ENCODE measurements at places on chromosomes 7 and 10. TPM values are rescaled to one million over a fixed set of nuclear protein-coding genes. Genes with fewer than 3 reads are reported as not detected.

DNA sequence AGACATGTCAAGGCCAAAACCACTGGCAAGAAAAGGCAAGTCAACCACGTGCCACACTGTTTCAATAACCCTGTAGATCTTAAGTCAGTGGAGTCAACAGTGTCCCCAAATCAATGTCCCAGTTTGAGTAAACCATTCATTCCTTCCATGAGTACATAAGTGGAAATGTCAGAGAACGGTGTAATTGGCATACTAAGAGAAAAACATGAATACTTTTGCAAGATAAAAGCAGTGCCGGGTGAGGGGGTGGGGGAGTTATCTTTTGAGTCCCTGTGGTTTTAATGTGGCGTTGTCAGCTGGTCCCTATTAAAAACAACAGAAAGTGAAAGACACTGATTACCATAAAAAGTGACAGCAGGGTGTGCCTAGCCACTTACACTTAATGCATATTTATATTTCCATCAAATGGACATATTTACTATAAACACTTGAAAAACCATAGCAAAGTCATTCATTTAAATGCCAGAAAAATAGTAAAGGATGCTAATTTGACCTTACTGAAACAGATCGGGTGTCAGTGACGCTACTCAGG is 37.8 kb downstream of the RSU1 start:
- no peak for DNase-seq

DNA sequence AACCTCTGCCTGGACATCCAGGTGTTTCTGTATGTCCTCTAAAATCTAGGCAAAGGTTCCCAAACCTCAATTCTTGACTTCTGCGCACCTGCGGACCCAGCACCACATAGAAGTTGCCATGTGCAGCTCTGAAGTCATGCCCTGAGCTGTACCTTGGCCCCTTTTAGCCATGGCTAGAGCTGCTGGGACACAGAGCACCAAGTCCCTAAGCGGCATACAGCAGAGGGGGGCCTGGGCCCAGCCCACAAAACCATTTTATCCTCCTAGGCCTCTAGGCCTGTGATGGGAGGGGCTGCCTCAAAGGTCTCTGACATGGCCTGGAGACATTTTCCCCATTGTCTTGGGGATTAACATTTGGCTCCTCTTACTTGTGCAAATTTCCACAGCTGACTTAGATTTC is 14.6 kb downstream of the TMEM243 start:
- no peak for DNase-seq

DNA sequence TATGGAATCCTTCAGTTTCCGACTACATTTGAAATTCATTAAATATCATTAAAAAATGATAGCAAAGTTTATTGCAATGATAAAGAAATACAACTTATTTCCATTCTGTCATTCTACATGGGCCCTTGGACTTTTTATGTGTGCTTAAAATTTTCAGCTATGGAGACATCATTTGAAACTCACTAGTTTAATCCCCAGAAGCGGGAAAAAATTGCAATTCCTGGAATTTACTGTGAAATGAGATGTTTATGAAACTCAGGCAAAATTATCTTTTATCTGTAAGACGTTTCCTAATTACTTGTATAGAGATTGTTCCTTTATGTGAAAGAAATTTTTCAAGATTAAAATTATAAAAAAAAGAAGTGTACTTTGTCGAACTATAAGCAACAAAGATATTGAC is 213.4 kb downstream of the PARD3 start:
- DNase-seq = no peak

DNA sequence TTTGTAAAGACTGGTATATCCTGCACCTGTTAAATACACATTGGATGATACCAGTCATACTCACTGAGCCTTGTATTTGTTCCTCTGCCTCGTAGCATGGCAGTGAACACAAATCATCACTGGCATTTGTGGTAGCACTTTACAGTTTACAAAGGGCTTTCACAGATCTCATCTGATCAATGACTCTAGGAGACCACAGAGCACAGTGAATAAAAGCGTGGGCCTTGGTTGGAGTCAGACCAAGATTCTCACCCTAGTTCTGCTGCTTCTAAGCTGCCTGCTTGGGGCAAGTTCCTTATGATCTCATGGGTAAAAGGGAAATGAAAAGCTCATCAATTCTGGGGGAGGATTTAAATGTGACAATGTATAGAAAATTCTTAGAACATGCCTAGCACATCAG is 129.9 kb upstream of the AGK start:
- DNase-seq = no peak

- DNase-seq = no peak
Measured at GRCh38 chr7:38580485-38580884, 50.7 kb downstream of the AMPH start.

DNA sequence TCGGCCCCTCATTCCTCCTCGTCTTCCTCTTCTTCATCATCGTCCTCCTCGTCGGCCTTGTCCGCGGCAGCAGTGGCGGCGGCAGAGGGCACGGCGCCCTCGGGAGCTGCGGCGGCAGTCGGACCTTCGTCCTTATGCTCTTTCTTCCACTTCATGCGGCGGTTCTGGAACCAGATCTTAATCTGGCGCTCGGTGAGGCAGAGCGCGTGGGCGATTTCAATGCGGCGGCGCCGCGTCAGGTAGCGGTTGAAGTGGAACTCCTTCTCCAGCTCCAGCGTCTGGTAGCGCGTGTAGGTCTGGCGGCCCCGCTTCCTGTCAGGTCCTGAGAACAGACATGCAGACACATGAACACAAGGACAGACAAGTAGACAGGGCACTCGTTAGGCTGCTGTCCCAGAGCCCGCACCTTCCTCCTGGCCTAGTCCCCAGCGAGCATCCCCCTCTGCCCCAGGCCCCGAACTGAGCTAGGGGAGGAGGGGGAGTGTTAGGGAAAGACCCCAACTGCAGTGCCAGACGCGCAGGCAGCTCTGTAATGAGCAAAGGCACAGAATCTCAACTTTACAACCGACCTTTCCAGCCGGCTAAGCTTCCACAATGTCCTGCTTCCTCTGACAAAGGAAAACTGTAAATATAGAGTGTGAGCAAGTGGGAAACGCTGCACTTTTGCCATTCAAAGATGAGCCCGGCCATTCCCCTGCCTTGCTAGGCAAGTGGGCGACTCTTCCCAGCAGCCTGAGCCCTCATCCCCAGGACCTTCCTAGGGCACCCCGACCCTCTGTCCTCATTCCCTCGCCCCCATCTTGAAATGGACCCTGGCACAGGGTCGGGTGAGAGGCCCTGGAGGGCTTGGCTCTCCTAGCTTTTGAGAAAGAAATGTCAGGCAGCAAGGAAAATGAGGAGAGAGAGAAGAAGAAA is 1.3 kb downstream of the HOXA7 start:
- DNase-seq = no peak

The CCDC146 gene
- total RNA-seq = 14.8 TPM

GRCh38 chr10:117541405-117541908 is 1.1 kb upstream of the EMX2 start:
- DNase-seq = no peak

DNA sequence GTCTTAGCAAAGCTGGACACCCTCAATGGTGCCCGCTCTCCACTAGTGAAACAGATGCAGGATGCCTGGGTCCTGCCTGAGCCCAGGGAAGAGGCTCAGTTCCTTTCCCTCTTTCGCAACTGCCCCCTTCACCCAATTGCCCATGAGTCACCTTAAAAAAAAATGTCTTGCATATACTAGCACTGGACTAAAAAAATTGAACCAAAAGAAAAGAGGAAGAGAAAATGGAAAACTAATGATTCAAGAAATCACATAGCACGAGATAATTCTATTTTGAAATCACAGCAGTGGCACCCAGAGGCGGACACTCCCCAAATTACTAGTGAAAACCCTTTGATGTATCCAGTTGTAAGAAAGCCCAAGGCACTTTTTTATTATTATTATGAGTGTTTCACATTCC is 972.5 kb downstream of the LRMDA start:
- no peak for DNase-seq

The SPDYE5 gene
- total RNA-seq = not detected

The SFXN3 gene
- 4.4 TPM for total RNA-seq

- peak; percentile 62 for DNase-seq
Measured at GRCh38 chr10:110872145-110872983, 636 bp downstream of the PDCD4 start.

The SPDYE1 gene
- not detected for total RNA-seq

GRCh38 chr7:131329176-131329570 is 1.5 kb downstream of the MKLN1 start:
- DNase-seq = no peak

The IQUB gene
- 2.5 TPM for total RNA-seq

DNA sequence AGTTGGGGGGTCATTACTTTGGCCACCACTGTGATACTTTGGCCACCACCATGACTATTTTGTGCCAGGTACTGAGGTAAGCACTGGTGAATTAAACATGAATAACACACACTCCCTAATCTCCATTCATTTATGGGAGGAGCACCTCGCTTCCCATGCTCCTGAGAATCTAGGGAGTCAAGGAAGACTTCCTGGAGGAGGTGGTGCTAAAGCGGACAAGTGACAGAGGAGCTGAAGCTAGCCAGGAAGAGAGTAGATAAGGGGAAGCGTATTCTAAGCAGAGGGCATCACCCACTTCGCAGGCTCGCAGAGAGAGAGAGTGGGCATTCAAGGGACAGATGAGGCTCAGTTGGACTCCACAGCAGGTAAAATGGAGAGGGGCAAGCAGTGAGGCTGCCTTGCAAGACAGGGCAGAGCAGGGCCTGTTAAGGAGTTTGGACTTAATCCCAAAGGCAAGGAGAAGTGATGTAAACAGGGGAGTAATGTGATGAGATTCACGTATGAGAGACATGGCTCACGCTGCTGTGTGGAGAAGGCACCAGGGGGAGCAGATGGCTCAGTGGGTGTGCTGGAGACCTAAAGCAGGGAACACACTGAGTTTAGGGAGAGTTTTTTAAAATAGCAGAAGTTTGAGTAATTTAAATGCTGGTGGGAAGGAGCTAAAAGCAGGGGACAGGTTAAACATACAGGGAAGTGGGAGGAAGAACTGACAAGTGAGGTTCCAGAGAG is 21.3 kb upstream of the TMEM248 start:
- DNase-seq = no peak

The CLCN1 gene
- total RNA-seq = 0.14 TPM

GRCh38 chr10:71371750-71372166 is 25.0 kb upstream of the CDH23 start:
- DNase-seq = no peak

DNA sequence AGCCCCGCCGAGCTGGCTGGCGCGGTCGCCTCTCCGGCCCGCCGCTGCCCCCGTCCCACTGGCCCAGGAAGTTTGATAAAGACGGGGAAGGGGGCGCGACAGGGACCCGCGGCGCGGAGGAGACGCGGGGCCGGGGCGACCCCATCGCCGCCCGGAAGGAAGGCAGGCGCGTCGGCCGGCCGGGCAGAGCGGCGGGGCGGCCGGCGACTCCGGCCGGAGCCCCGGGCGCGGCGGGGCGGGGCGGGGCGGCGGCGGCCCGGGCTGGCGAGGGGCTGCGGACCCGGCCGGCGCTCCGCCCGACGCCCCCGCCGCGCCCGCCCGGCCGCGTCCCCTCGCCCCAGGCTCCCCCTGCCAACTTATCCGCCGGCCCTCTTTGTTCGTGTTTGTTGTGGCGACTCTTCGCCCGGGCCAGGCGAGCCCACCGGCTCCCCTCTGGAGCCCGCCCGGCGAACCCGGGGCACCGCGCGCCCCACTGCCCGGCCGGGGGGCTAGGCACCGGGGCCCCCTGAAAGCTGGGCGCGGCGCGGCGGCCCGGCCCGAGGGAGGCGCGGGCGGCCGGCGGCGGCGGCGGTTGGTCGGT is 571 bp downstream of the KDM7A start:
- DNase-seq = peak; percentile 15

DNA sequence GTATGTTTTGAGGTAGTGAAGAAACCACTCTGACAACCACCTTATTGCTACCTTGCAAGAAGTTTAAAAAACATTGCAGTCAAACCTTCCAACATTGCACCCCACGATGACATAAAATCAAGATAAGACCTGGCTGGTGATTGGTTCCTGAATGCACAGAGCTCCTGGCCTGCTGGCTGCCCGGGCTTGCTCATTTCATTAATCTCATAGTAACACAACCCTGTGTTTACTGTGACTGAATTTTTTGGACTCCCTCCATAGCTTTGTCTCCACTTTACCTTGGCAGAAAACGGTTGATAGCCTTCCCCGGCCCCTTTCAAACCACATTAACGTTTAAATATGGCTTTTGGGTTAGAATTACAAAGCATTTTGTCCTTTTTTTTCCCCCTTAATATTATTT is 27.5 kb downstream of the VWA2 start:
- DNase-seq = no peak

The FANK1 gene
- 2.5 TPM for total RNA-seq

DNA sequence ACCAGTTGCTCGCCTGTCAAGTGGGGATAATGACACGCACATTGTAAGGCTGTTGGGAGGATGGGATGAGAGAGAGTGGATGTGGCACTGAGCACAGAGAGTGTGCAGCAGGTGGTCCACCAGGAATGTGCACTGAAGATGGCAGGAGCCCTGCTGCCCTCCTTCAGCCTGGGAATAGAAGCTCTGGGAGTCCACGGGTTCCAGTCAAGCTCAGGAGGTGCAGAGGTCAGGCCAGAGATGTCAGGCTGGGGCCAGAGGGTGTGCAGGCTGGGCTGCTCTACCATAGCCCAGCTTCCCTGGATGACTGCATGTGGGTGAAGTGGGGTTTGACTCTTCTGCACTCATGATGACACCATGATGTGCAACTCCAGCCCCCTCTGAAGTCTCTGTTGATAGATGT is 58.7 kb downstream of the C10orf120 start:
- DNase-seq = no peak

The STMP1 gene
- total RNA-seq = 64.0 TPM

The COBL gene
- 21.3 TPM for total RNA-seq

DNA sequence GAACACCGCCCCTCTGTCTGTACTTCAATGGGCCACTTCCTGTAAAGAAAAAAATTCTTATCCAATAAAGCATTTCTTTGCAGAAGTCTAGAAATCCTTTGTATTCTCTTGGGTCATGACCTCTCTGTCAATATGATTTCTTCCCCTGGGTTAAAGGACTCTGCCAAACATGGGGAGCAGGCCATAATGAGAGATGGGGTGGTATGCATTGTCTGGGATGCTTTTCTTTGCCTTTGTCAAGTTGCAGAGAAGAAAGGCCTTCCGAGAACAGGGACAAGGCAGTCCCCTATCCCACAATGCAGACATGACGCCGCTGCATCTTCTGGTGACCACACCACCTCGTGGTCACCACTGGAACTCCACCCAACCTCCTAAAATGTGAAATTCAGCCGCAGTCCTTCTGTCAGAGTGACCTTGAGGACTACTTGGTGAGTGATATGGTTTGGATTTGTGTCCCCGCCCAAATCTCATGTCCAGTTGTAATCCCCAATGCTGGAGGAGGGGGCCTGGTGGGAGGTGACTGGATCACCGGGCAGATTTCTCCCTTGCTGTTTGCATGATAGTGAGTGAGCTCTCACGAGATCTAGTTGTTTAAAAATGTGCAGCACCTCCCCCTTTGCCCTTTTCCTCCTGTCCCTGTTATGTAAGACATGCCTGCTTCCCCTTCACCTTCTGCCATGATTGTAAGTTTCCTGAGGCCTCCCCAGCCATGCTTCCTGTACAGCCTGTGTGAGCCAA is 15.2 kb upstream of the FRMPD2 start:
- DNase-seq = peak; percentile 55

- DNase-seq = no peak
Measured at GRCh38 chr10:11319990-11320602, 291.4 kb downstream of the USP6NL start.

GRCh38 chr7:95432606-95433005 is 2.2 kb downstream of the PON2 start:
- DNase-seq = no peak

Measured in progenitor cell of endocrine pancreas (in vitro differentiated cells).